ENCODE measurements at places on chromosomes 6 and 20.

DNA sequence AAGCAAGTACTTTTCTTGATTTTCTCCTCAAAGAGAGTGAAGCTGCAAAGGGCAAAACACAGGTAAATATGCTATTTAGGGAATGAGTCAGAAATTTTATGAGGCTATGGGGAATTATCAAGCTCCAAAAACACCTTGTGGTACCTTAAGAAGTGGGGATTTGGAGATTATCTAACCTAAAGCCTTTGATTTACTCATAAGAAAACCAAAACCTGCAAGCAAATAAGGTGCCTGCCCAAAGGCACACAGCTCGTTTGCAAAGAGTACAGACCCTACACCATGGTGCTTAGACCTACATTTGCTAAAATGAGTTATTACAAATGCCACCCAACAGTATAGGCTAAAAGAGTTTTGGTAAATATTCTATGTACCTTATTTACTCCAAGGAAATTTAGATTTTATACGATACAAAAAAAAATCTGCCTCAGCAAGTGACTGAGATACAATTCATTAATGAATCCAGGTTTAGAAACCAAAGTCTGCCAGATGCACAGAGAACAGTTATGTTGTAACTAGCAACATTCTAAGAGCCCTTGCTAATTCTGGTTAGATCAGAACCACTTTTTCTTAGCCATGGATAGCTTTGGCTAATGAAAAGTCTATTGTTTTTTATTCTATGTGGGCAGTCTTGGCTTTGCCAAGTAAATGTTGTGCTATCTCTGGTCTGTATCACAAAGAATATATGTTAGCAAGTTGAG lies 101.5 kb downstream of the KHDC1L start:
- no peak for DNase-seq

- no peak for DNase-seq
Observed at GRCh38 chr6:82283771-82284410, 36.3 kb upstream of the IBTK start.

DNA sequence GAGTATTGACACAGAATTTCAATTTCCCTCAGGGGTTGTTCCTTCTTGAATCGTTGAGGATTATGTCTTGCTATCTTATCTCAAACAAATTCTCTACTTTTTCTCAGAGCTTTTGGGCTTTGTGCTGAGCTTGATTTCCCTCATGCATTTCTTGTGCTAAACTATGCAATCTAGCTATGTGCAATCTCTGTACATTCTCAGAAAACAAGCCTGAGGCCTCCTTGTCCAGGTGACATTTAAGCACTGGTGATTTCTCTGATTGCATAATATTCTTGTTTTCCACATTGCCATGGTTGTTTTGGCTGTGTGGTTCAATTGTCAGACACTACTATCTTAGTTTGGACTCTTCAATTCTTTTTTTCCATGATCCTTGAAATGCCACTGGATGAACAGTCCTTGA lies 81.2 kb upstream of the MAN1A1 start:
- DNase-seq = no peak

GRCh38 chr6:84546427-84546914 lies 217.9 kb downstream of the TBX18 start:
- no peak for DNase-seq

- no peak for DNase-seq
Observed at GRCh38 chr6:130970839-130971410, 92.1 kb downstream of the EPB41L2 start.

GRCh38 chr6:16127471-16127870 lies 1.4 kb upstream of the MYLIP start:
- no peak for DNase-seq

GRCh38 chr20:41621421-41621820 lies 3.2 kb upstream of the CHD6 start:
- no peak for DNase-seq

- no peak for DNase-seq
Observed at GRCh38 chr6:21590346-21590745, 3.2 kb upstream of the SOX4 start.

- no peak for DNase-seq
Observed at GRCh38 chr6:39059496-39060310, 11.1 kb downstream of the GLP1R start.

- no peak for DNase-seq
Observed at GRCh38 chr6:105688573-105688972, 285.7 kb upstream of the PREP start.

DNA sequence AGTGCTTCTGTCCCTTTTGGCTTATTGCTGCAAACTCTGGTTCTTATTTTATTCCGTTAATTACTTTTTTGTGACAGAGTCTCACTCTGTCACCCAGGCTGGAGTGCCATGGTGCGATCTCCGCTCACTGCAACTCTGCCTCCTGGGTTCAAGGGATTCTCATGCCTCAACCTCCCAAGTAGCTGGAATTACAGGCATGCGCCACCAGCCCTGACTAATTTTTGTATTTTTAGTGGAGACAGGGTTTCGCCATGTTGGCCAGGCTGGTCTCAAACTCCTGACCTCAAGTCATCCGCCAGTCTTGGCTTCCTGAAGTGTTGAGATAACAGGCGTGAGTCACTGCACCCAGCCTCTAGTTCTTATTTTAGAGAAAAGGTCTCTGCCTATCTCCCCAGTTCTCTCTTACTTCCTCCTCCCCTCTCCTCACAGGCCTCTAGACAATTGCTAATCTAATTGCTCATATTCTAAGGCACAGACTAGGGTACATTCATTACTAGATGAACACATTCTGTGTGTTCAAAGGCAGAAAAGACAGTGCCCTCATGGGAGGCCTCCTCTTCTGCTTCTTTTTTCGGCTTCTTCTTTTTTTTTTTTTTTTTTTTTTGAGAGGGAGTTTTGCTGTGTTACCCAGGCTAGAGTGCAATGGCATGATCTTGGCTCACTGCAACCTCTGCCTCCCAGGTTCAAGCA lies 27.0 kb downstream of the EDEM2 start:
- peak; percentile 92 for DNase-seq

DNA sequence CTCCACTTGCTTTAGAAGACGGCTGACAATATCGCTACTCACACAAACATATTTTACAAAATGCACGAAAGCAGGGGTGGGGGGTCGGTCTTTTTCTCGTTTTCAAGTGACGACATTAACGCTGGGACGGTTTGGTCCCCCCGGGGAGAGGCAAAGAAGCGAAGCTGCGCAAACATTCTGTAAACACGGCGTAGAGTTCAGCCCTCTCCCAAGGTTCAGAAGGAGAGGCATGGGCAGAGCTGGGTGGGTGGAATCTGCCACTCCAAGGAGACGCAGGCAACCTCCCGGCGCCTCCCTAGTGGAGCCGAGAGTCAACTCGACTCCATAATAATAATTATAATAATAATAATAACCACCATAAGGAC lies 2.4 kb downstream of the NKX2-2 start:
- no peak for DNase-seq

GRCh38 chr6:19424853-19425252 lies 412.3 kb upstream of the ID4 start:
- no peak for DNase-seq

GRCh38 chr20:18567739-18568091 lies 483 bp downstream of the SMIM26 start:
- DNase-seq = no peak

GRCh38 chr6:128284128-128284527 lies 236.3 kb downstream of the PTPRK start:
- DNase-seq = no peak

DNA sequence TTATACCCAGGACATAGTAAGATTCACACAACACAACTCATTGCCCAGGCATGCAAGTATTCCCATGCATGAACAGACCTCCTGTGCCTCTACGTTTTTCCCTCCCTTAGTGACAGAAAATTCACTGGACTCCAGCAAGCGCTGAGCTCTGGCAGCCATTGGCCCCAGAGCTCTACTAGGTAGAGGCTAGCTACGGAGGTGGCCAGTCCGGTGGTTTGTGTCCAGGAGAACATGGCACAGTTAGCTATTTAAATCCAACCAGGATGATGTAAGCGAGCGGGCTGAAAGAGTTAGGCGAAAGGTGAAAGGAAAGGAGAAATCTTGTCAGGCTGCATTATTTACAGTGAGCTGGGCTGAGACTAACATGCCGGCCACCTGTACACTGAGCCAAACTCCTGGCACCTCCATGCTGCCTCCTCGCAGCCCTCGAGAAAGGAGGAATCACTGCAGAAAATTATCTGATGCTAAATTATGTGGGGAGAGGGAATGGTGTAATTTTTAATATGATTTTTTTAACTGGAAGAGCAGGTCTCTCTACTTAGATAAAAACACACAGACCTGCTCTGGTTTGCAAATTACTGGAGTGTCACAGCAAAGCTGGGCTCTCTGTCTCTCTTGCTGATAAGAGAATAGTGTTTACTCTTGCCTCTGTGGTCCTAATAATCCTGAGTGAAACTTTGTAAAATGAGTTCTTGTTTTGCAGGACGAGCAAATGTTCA lies 50.1 kb upstream of the ARMC2 start:
- DNase-seq = no peak

DNA sequence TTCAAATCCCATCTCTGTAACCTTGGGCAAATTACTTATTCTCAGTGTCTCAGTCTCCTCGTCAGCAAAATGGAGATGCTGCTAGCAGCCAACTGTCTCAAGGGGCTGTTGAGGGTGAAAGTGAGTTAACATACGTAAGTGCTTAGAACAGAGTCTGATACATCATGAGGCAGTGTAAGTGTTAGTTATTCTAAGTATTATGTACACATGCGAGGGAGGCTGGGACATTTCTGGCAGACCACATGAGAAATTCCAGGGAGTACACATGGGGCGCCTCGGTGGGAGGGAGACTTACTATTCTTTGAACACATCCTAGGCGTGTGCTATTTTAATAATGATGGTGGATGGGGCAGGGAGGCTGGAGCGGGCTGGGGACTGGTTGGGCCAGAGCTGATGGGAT lies 99.1 kb downstream of the DLGAP4 start:
- no peak for DNase-seq

DNA sequence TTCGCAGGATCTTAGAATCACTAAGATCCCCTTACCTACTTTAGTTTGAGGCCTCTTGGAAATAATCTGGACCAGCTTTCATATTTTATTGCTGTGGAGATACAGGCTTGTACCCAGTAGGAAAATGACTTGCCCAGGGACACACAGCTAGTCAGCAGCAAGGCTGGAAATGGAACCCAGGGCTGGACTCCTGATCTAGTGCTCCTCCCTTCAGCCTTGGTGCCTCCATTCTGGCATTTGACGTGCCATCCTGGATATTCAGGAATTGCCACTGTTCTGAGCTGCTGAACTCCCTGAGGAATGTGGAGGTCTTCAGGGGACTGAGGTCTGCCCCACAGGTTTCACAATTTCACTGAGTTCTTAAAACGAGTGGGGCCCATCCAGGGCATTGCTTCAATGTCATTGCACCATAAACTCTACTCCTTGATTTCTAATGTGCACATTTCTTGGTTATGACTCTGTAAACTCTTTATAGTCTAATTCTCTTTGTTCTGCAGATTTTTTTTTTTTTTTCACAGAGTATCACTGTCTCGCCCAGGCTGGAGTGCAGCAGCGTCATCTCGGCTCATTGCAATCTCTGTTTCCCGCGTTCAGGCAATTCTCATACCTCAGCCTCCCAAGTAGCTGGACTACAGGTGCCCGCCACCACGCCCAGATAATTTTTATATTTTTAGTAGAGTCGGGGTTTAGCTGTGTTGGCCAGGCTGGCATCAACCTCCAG lies 26.7 kb upstream of the CDKN1A start:
- no peak for DNase-seq

GRCh38 chr20:62401331-62401779 lies 5.7 kb downstream of the CABLES2 start:
- DNase-seq = no peak

DNA sequence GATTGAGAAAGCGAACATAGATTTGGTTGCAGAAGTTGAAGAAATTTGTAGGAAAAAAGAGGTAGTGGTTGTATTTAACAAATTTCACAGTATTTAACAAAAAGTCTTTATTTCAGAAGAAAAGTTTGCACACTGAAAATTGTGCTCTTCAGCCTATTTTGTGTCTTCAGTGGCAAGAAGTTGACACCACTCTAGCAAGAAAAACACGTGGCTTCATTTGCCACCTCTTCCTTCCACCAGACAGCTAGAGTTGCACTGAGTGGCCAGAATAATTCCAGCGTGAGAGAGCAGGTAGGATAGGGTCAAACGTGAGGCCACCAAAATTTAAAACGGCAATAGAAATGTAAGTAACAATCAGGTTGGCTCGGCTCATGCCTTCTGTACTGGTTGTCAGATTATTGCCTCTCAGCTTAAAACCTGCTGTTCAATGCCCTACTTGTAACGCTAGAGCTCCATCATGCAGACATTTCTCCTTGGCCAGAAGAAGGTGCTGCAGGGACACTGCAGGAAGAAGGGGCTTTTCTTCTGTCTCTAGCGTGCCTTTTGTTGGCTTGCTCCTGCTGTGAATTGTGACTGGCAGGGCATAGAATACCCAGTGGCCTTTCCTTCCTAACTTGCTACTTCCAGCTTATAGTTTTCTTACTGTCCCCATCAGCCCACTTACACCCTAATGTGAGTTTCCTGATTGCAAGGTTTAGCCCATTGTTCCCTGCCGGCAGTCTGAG lies 12.1 kb downstream of the TRAPPC3L start:
- no peak for DNase-seq

DNA sequence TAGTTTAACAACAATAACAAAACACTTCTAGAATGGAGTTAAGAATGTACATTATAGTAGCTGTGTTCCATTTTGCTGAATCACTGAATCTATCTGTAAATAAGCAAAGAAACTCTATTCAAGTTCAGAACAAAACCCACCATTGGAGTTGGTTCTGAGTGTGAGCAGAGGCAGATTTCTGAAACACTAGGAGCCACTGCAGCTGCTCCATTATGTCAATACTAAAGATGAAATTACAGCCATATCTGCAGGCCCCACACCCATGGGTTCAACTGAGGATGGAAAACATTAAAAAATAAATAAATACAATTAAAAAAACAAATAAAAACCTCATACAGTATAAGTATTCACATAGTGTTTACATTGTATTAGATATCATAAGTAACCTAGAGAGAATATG lies 91.0 kb downstream of the REPS1 start:
- DNase-seq = no peak

GRCh38 chr6:37258405-37259105 lies 611 bp upstream of the TMEM217 start:
- DNase-seq = no peak

GRCh38 chr6:149001422-149001821 lies 254.6 kb downstream of the UST start:
- DNase-seq = no peak

DNA sequence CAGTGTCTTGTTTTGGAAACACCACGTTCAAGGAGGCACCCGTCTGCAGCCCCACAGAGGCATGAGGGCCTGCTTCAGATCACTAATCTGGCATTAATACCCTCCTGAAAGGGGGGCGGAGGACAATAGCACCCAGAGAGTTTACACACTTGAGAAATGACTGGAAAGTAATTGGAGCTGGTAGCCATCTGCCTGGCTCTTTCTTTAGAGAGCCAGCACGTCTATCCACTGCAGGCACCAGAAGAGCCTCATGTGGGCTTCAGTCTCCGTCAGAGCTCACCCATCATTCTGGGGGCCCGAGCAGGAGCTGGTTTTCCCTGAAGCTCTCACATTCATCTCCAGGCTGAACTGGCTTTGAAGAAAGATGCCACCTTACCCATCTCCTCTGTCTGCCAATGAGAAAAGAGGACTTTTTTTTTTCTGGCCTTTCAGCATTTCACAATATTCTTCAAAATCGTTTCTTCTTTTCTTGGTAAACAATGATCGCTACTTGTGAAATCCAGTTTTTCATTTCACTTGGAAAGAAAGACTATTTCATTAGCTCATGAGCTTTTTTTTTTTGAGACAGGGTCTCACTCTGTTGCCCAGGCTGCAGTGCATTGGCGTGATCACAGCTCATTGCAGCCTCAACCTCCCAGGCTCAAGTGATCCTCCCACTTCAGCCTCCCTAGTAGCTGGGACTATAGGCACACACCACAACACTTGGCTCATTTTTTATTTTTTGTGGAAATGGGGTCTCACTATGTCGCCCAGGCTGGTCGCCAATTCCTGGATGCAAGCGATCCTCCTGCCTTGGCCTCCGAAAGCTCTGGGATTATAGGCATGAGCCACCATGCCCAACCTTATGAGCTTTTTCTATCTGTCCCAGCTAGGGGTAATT lies 124.7 kb upstream of the ZNF217 start:
- DNase-seq = no peak
